ENCODE measurements at places on chromosomes 5 and 9. TPM values are rescaled to one million over a fixed set of nuclear protein-coding genes. Genes with fewer than 3 reads are reported as not detected.

GRCh38 chr5:164377746-164378145, 872.3 kb downstream of the MAT2B start:
- DNase-seq, result no peak

Gene AIF1L
- polyA plus RNA-seq, result 347 TPM

DNA sequence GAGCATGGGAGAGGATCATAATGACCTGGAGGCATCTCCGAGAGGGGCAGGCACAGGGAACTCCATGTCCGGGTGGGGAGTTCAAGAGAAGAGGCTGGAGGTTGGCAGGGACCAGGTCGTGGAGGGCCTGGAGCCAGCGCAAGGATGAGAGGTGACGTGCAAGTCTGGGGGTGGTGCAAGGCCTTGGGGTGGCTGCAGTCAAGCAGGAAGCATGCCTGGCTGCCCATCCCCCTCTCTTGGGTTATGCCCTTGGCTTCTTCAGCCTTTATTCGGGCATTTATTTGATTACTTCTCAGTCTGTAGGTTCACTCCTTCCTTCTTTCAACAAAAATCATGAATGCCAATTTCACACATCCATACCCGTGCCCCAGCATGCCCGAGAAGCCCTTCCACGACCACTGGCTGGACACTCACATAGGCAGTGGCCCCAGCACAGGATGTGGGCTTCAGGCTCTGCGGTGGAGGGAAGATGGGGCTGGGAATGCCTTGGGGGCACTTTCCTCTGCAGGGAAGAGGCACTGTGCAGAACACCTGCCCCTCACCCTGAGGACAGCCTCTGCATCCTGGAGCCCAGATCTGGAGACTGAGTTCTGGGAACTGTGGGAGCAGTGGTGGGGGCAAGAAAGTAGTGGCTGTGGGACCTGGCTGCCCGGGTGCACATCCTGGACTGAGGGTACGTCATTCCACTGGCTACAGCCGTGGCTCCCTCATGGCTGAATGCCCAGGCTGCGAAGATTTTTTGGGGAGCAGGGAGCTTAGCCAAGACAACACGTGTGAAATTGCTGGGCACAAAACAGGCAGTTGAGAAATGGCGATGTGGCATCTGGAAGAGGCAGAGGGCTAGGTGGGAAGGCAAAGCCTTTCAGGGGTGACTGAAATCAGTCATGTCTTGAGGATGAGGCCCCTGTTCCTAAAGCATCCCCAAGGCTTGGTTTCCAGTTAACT, 38.6 kb downstream of the CRB2 start:
- DNase-seq, result no peak

DNA sequence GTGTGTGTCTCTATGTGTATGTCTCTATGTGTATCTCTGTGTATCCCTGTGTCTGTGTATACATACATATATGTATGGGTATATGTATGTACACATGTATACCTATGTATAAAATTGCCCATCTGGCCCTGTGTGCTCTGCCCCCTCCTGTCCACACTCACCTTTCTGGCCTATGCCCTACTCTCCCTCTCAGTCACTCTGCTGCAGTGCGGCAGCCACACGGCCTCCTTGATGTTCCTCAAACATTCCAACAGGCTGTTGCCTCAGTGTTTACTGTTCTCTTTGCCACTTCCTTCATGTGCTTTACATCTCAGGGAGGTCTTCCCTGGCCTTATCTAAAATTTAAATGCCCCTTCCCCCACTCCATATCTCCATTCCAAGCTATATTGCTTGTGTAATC, 18.3 kb upstream of the RNF180 start:
- DNase-seq, result no peak

GRCh38 chr9:114777821-114778609, 27.8 kb downstream of the TNFSF15 start:
- no peak for DNase-seq

Gene TCF7
- polyA plus RNA-seq, result 13.0 TPM

DNA sequence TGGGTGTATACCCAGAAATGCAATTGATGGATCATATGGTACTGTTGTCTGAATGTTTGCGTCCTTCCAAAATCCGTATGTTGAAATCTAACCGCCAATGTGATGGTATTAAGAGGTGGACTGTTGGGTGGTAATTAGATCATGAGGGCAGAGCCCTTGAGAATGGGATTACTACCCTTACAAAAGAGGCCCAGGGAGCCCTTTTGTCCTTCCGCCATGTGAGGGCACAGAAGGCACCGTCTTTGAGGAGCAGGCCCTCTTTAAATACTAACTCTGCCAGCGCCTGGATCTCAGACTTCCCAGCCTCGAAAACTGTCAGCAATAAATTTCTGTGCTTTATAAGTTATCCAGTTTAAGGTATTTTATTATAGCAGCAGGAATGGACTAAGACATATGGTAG, 156.0 kb upstream of the OTULINL start:
- no peak for DNase-seq

DNA sequence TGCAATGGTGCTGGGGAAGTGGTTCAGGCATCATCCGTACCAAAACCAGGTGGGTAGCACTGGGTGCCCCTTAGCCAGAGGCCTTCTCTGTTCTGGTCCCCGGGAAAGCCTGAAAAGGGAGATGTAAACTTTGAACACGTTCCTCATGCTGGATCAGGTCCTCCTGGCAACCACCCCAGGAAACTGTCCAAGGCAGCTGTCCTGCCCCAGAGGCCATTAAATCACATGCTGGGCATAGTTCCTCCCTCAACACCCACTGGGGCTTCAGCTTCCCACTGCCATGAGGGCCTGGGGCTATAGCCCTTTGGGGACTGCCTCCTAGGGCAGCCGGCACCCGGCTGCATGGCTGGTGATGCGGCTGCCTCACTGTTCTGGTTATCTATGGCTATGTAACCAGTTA, 228.9 kb upstream of the MVB12B start:
- DNase-seq, result no peak

Gene CTXN3
- polyA plus RNA-seq, result not detected

DNA sequence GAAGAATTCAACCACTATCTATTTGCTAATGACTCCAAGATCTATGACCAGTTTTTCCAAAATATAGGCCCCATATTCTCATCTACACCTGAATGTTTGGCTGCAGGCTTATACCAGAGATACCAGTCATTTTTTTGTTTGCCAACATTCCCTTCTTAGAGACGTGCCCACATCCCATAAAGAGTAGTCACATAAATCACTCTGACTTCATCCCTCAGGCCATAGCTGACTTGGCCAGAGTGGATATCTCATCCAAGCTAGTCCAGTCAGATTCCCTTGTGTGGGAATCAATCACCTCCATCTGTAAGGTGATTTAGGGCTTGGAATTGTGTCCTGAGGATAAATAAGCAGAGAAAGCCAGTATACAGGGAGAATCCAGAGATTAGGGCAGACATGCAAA, 124.3 kb upstream of the SLC24A2 start:
- no peak for DNase-seq

- no peak for DNase-seq
Measured at GRCh38 chr5:166618526-166618925, 1672.9 kb upstream of the WWC1 start.

DNA sequence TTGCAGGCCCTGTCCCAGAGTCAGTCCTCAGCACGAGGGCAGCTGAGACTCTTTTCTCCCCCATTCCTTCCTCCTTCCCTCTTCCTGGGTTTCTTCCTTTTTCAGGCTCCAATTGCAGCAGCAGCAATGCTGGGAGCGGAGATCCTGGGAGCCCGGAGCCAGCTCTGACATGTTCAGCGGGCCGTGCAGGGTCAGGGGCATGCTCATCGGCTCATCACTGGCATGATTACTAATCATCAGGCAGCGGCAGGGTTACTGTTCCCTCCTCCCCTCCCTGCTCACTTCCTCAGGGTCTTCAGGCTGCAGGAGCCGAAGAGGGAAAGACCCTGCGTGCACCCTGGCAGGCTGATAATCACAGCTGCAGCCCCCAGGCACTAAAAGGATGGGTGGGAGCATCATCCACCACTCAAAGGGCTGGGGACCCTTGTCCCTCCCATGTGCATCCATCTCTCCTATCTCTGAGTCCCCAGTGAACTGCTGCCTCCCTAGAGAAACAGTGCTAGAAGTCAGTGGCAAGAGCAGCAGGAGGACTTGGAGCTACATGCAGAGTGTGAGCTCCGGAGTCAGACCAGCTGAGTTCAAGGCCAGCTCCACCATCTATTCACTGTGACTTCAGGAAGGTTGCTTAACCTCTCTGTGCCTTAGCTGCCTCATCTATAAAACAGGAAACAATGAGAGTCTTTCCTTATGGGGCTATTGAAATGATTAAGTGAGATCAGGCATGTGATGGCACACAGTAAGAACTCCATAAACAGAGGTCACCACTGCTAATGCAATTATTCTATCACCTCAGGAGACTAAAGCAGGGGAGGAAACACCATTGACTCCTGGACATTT, 7.8 kb upstream of the KCNIP1 start:
- no peak for DNase-seq

GRCh38 chr5:17305964-17306725, 88.7 kb downstream of the BASP1 start:
- DNase-seq, result no peak

DNA sequence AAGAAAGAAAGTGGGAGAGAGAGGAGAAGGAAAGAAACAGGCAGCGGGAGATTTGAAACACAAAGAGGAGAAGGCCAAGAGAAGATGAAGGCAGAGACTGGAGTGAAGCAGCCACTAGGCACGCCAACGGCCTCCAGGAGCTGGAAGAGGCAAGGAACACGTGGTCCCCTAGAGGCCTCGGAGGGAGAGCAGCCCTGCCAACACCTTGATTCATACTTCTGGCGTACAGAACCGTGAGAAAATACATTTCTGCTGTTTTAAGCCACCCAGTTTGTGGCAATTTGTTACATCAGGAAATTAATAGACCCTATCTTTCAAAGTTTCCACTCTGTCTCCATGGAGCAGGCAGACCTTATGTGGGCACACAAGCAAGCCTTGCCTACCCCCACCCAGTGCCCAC, 133.4 kb downstream of the ACTL7B start:
- no peak for DNase-seq

GRCh38 chr5:87997662-87998061, 271.0 kb downstream of the TMEM161B start:
- DNase-seq, result no peak

Gene EGR1
- 244 TPM for polyA plus RNA-seq

Gene ENTPD8
- polyA plus RNA-seq, result 0.33 TPM

- no peak for DNase-seq
Measured at GRCh38 chr9:128042043-128042442, 25.1 kb downstream of the NAIF1 start.

DNA sequence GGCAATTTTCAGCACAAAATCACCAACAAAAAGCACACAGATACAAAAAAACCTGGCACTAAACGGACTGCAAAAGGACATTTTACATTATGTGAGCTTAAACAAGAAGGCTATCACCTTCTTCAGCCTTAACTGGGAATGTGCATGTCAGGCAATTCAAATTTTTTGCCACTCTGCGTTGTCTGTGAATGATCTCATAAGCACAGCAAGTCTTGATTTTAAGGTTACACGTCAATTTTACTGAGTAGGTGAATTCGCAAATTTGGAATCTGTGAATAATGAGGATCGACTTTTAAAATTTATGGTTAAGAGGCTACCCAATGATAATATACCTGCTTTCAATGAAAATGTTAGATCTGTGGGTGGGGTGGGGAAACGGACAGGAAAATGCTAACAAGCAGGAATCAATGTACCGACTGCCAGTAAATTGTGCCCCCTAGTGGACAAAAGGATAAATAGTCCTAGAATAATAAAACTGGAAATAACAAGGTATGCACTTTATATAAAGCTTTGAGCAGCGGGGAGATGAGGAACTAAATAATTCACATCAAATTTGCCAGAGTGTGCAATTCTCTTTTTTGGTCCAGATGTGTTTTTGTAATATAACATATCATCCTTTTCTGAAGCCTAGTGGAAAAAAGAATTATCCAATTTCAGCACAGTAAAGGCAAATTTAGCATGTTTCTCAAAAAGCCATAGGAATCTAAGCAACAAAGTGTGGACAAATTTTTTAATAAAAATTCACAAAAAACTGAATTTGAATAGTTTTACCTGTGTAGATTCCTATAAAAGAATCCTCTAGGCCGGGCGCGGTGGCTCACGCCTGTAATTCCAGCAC, 20.5 kb downstream of the EQTN start:
- peak; percentile 66 for DNase-seq

Gene LCN1
- not detected for polyA plus RNA-seq

Gene DHFR
- polyA plus RNA-seq, result 96.1 TPM

GRCh38 chr5:93395010-93395409, 186.0 kb downstream of the NR2F1-AS1 start:
- DNase-seq, result no peak

DNA sequence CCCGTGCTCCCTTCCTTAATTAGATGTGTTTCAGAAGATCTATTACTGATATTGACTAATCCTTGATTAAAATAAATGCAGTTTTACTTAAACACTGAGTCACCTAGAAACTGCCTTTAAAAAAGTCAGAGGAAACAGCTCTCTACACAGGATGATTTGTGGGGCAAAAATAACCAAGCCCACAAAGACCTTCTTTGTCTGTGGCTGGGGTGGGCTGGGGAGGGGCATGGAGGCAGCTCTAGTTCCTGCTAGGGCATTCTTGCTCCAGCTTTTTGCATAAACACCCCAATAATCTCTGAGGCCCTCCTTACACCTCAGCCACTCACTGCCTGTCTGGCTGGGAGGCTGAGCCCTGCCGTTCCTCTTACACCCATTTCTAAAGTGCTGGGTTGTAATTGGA, 227.6 kb upstream of the DAP start:
- no peak for DNase-seq

DNA sequence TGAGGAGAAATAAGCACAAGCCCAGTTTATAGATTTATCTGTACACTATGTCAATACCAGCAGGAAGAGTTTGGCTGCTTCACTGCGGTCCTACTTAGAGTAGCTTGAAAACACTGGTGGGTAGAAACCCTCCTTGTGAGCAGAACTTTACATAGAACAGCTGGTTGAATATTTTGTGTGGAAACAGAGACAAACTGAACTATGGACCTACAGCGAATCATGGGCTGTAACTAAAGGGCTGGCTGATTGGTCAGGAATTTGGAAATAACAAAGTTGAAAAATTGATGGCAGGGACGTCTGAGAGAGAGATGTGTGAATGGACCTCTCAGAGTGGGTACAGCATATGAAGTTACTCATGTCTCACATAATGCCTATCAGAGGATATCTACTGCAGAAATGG, 392.5 kb downstream of the MAN2A1 start:
- no peak for DNase-seq

GRCh38 chr5:154421868-154422267, 23.9 kb upstream of the SAP30L start:
- DNase-seq, result no peak

- DNase-seq, result no peak
Measured at GRCh38 chr9:94925751-94926430, 199.4 kb downstream of the AOPEP start.

Gene SOHLH1
- polyA plus RNA-seq, result not detected

DNA sequence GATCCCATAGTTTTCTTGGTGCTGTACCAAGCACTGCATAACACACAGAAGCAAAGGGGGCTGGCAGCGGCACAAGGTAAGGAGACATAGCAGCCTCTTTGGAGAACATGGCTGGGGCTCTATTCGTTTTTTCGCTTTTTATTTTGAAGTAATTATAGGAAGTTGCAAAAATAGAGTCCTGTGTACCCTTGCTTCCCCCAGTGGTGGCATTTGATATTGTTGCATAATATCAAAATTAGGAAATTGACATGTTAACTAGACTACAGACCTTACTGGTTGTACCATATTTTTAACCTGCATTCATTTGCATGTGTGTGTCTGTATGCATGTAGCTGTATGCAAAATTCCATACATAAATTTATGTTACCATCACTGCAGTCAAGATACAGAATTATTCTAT, 6.6 kb upstream of the UBQLN1 start:
- DNase-seq, result no peak

Gene MLANA
- polyA plus RNA-seq, result 1.0 TPM

Gene PTTG1
- 87.8 TPM for polyA plus RNA-seq

Gene RRAGA
- 96.9 TPM for polyA plus RNA-seq

Measured in left kidney (tissue), 8 donors.